ENCODE measurements at places on chromosomes 1 and 21. TPM values are rescaled to one million over a fixed set of nuclear protein-coding genes. Genes with fewer than 3 reads are reported as not detected.
A peak's percentile ranks its signal among the peaks of the same experiment; 100 is the strongest.

Gene CCDC27
- not detected for total RNA-seq

DNA sequence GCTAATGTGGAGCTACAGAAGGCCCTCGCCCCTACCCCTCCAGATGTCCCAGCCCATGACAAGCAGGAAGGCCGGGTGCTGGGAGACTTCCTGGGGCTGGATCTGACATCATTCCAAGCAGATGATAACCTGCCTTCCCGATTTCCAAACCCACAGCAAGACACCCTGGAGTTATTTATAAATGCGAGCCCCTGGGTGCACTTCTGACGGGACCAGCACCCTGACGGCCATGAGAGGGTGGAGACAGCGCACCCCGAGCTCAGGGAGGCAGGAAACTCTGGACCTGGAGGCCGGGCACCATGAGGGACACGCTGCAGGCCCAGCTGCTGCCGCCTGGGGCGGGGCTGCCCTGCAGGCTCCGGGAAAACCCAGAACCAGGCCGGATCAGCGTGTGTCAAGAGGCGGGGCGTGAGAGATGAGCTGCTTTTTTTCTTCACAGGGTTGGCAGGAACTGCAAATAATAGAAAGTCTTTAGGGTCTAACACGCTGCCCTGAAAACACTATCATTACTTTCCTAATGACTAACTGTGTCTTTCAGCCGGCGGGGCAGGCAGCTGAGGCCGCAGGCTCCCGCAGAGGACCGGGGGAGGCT lies 2.5 kb upstream of the PCBP3 start:
- no peak overlapping the region for H3K27ac ChIP-seq
- no peak overlapping the region for H3K4me3 ChIP-seq
- no peaks in the 10 kb centered on the region for H3K36me3 ChIP-seq
- peak; percentile 90 for DNase-seq

- no peak overlapping the region for H3K4me3 ChIP-seq
- DNase-seq, result no peak
- H3K27me3 ChIP-seq, result no peaks in the 10 kb centered on the region
- no peak overlapping the region for H3K27ac ChIP-seq
These were observed 7.7 kb upstream of the FBLIM1 start for GRCh38 chr1:15750924-15751323.

Gene KCNJ10
- total RNA-seq, result not detected

- no peaks in the 10 kb centered on the region for H3K27me3 ChIP-seq
- DNase-seq, result no peak
- no peak overlapping the region for H3K27ac ChIP-seq
- H3K4me1 ChIP-seq, result peaks cover 9% of the 10 kb centered on the region
- no peak overlapping the region for H3K4me3 ChIP-seq
These were observed 918.0 kb downstream of the LTN1 start for GRCh38 chr21:28074676-28075075.

Gene FLG2
- total RNA-seq, result not detected

Gene CA6
- not detected for total RNA-seq

Gene CLCNKA
- total RNA-seq, result not detected

DNA sequence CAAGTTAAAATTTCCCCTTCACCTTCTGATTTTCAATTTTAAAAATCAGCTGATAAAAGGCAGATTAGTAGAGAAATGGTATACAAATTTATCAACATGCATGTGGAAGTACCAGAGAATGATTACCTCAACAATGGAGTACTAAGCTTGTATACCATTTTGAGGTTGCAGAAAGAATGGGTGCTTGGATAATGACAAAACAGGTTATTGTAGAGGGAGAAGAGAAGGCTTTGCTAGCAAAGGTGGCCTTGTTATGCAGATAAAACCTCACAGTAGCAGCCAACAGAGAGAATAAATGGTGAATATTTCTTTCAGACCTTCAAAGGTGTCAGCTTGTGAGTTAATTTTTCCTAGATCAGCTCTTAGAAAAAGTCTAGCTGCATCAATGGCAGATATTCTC lies 1174.9 kb upstream of the ADGRL4 start:
- H3K4me3 ChIP-seq, result no peak overlapping the region
- no peak for DNase-seq
- no peak overlapping the region for H3K27ac ChIP-seq

- H3K36me3 ChIP-seq, result no peaks in the 10 kb centered on the region
- H3K4me3 ChIP-seq, result no peak overlapping the region
- DNase-seq, result no peak
- H3K27me3 ChIP-seq, result no peaks in the 10 kb centered on the region
These were observed 222.7 kb upstream of the OLFM3 start for GRCh38 chr1:102219463-102219862.

DNA sequence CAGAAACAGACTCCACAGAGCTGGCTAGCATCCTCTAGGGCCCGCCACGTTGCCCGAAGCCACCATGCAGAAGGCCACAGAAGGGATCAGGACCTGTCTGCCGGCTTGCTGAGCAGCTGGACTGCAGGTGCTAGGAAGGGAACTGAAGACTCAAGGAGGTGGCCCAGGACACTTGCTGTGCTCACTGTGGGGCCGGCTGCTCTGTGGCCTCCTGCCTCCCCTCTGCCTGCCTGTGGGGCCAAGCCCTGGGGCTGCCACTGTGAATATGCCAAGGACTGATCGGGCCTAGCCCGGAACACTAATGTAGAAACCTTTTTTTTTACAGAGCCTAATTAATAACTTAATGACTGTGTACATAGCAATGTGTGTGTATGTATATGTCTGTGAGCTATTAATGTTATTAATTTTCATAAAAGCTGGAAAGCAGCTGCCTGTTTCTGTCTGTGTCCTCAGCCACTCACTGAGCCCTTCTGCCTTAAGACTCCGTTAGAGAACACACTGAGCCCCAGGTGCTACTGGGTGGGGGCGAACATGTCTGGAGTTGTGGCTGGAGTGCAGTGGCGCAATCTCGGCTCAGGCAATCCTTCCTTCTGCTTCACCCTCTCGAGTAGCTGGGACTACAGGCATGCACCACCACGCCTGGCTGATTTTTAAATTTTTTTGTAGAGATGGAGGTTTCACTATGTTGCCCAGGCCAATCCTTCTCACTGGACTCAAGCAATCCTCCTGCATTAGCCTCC lies 14.8 kb downstream of the MFSD2A start:
- no peak for DNase-seq
- H3K27me3 ChIP-seq, result peaks cover 6% of the 10 kb centered on the region
- no peak overlapping the region for H3K4me3 ChIP-seq
- no peak overlapping the region for H3K27ac ChIP-seq
- peaks cover 8% of the 10 kb centered on the region for H3K4me1 ChIP-seq

Gene TRMT13
- 6.2 TPM for total RNA-seq

GRCh38 chr1:5312293-5312674 lies 657.9 kb downstream of the AJAP1 start:
- no peaks in the 10 kb centered on the region for H3K4me1 ChIP-seq
- no peak overlapping the region for H3K4me3 ChIP-seq
- DNase-seq, result no peak

- no peak for DNase-seq
- peaks cover 22% of the 10 kb centered on the region for H3K36me3 ChIP-seq
- peaks cover 24% of the 10 kb centered on the region for H3K4me1 ChIP-seq
- no peak overlapping the region for H3K27ac ChIP-seq
- H3K4me3 ChIP-seq, result no peak overlapping the region
These were observed 36.3 kb downstream of the PTGFRN start for GRCh38 chr1:116945996-116946395.

Gene LMOD1
- total RNA-seq, result 1,618 TPM

Gene SLC45A3
- 0.97 TPM for total RNA-seq

Gene DHX9
- 75.2 TPM for total RNA-seq

DNA sequence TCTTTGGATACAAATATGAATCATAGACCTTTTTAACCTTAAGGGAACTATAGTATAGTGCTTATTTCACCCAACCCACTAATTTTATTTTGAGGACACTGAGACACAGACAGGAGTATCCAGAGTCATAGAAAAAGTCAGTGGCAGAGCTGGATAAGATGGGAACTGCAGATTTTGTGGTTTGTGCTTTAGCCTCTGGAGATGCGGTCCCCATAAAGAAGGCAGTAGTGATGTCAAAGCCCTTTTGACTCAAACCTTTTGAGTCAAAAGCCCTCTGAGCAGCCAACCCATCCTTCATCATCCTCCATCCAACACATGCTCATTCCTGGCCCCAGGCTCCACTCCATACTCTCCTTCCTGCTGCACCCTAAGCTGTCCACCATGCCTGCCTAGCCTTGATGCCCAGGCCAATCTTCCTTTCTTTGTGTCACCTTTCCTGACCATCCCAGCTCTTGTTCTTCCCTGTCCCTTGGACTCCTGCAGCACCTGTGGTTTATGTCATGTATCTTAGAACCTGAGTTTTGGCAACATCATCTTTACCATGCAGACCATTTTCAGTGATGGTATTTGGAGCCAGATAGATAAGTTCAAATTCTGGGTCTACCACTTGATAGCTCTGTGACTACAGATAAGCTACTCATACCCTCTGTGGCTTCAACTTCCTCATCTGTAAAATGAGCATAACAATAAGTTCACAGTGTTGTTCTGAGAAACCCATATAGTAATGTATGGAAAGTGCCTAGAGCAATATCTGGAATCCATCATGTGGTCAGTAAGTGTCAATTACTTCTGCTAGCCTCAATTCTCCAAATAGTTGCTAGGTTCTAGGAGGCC lies 20.1 kb downstream of the SLAMF1 start:
- peak; percentile 60 for DNase-seq
- no peak overlapping the region for H3K27ac ChIP-seq
- no peaks in the 10 kb centered on the region for H3K27me3 ChIP-seq
- no peak overlapping the region for H3K4me3 ChIP-seq
